ENCODE measurements at places on chromosomes 1 and 21.

- DNase-seq, result no peak
Measured at GRCh38 chr1:245896258-245896657, 610.8 kb downstream of the SMYD3 start.

DNA sequence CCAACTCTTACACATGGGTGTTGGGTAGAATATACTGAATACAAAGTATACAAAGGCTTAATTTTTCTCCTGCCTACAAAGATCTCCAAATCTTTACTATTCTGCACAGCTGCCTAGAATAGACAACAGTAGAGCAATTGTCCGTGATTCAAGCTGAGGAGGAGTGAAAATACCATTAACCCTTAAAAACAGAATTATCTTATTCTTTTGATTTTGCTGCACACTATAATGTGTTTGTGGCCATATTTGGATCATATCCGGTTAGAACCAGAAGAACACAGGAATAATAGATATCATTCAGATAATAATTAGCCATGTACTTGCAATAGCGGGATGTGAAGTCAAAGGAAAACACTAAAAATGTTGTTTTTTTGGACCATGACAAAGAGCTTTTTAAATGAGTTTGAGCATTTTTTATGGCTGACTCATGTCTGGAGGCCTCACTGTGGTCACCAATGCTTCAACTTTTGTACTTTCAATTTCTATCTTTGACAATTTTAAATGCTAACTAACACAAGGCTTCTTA, 197.6 kb upstream of the FOXD3 start:
- DNase-seq, result no peak

GRCh38 chr1:154589780-154590179, 18.2 kb downstream of the ADAR start:
- DNase-seq, result no peak

DNA sequence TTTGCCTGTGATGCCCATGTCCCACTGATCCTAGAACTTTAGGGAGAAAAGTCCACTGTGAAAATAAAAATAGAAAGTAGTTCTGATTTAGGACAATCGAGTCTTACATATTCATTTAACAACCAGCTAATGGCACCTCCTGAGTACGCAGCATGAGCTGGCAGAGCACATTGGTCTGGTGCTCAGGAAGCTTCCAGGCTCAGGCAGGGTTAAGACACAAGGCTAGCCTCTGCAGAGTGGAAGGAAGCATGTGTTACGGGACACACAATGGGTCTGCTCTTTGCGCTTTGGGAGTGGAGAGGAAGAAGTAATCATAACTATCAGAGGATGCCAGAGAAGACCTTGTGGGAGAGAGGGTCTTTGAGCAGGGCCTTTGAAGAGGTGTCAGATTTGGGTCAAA, 4.2 kb upstream of the KLHDC8A start:
- DNase-seq, result no peak

- peak; percentile 53 for DNase-seq
Measured at GRCh38 chr1:160837558-160838205, 25.0 kb downstream of the CD244 start.

GRCh38 chr1:119279456-119280381, 88.9 kb upstream of the HAO2 start:
- no peak for DNase-seq

- no peak for DNase-seq
Measured at GRCh38 chr1:89780721-89781120, 40.1 kb upstream of the LRRC8D start.

DNA sequence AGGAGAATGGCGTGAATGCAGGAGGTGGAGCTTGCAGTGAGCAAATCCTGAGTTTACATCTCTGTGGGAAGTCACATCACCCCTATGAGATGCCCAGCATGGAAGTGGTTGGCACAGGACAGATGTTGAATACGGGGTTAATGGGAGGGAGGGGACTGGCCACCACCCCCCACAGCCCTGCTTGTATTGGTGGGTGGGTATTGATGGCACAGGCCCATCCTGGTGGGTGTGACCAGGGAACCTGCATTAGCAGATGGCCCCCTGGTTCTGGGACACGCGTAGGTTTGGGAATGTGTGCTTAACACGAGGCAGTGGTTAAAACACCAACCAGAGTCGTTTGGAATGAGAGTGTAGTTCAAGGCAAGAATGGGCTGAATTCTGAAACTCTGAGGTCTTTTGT, 117.9 kb downstream of the PRDM2 start:
- DNase-seq, result no peak

DNA sequence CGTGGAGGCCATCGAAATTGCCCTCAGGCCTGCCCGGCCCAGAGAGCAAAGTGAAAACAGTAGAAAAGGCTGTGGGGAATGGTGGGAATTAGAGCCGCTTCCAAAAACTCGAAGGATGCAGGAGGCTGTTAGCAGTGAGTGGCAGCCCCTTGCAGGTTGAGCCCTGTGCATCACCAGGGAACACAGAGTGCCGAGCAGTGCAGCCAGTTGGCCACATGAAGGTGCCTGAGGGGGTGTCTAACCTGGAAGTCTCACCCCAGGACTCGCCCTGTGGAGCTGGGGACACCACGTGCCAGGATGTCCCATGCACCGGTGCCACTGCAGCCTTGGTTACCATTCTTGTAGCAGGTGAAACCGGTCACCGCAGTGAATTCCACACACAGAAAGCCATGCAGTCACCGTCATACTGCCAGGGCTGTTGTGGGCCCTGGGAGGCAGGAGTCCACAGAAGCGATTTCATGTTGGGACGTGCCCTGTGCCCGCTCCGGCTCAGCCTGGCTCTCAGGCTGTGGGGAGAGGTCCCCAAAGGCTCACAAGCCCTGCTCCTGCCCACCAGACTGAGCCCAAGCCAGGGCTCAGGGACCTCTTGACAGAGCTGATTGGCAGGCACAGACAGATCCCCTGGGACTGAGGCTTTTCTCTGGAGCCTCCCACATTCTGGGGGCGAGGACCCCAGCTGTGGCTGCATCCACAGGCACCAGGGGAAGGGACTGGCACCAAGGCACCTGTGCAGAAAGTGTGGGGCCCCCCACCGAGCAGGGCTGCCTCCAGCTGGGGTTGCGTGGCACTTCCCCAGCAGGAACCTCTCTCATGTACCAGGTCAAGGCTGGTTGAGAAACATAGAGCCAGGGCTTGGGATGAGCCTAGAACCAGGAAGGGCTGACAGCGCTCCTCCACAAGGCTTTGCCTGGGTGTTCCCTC, 16.7 kb upstream of the ACTRT2 start:
- peak; percentile 40 for DNase-seq

GRCh38 chr1:228156515-228156881, 6.8 kb downstream of the GJC2 start:
- DNase-seq, result no peak

DNA sequence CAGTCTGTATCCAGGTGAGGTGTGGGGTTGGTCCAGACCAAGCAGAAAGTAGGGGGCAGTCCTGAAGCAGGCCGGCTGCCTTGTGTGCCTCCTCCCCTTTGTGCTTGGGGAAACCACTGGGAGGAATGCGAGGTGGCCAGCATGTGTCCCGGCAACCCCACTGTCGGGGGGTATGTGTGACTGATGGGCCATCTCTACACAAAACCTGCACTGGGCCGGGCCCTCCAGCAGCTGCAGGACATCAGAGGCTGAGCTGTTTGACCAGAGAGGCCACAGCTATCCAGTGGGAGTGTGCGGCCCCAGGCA, 33.3 kb downstream of the TMEM51 start:
- no peak for DNase-seq

- DNase-seq, result no peak
Measured at GRCh38 chr1:151661751-151662150, 49.9 kb downstream of the SNX27 start.

DNA sequence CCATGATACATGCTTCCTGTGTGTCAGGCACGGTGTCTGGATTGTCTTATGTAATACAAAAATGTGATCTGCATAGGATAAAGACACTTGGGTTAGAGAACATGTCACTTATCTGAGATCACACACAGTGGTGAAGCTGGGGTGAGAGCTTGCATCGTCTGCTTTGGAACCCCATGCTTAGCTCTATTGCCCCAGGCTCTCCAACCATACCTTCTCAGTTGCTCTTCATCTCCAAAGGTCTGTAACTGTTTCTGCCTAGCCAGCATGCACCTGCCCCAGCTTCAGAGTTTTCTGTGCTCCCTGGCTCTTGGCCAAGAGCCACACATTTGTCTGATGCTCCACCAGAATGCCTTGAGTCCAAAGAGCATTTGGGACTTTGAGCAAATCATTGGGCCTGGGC, 93.9 kb upstream of the COG2 start:
- no peak for DNase-seq

- DNase-seq, result no peak
Measured at GRCh38 chr1:59901770-59902388, 24.7 kb downstream of the CYP2J2 start.

DNA sequence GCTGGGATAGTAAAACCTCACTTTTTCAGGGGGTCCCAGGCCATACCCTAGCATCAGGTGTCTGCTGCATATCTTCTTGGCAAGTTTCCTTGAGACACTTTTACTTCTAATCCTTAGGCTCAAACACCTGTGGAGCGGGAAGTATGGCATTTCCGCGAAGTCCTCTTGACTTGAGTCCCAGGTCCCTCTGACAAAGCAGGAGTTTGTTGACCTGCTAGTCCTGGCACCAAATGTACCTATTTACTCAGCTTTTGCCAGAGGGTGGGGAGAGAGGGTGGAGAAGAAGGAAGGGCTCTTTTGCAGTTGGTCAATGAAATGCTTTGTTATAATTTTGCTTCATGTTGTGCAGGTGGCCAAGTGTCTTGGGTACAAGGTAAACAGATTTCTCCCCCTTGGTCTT, 59.7 kb downstream of the CLIC6 start:
- DNase-seq, result peak; percentile 73

GRCh38 chr1:111030590-111030989, 66.9 kb upstream of the LRIF1 start:
- DNase-seq, result no peak

DNA sequence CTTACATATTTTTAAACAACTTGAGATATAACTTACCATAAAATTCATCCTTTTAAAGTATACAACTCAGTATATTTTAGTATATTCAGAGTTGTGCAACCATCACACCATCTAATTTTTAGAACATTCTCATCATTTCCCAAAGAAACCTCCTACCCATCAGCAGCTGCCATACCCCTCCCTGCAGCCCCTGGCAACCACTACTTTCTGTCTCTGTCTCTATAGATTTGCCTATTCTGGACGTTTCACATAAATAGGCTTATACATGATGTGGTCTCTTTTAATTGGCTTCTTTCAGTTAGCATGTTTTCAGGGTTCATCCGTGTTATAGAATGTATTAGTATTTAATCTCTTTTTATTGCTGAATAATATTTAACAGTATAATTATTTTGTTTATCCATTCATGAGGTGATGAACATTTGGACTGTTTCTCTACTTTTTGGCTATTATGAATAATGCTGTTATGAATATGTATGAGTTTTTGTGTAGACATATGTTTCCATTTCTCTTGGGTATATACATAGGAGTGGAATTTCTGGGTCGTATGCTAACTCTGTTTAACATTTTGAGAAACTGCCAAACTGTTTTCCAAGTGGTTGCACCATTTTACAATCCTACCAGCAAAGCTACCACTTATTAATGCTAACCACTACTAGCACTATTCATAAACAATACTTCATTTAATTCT, 29.5 kb downstream of the WDR26 start:
- DNase-seq, result no peak

DNA sequence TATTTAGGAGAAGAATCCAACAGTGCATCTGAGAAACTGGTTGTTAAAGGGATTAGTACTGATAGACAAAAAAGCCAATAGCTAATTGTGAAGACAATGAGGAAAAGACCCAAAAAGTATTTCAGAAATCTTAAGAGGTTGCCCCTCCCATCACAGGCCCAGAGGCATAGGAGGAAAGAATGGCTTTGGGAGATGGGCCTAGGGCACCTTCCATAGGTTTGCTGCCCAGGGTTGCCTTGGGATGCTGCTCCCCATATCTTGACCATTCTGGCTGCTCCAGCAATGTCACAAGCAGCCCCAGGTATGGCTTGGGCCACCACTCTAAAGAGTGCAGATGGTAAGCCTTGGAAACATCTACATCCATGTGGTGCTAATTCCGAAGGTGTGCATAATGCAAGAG, 68.7 kb upstream of the CD5L start:
- no peak for DNase-seq

- DNase-seq, result no peak
Measured at GRCh38 chr1:6330410-6330911, 63.1 kb downstream of the ACOT7 start.

GRCh38 chr1:225613006-225613405, 39.9 kb downstream of the ENAH start:
- DNase-seq, result no peak

- DNase-seq, result no peak
Measured at GRCh38 chr1:216815260-216816131, 92.3 kb upstream of the ESRRG start.

DNA sequence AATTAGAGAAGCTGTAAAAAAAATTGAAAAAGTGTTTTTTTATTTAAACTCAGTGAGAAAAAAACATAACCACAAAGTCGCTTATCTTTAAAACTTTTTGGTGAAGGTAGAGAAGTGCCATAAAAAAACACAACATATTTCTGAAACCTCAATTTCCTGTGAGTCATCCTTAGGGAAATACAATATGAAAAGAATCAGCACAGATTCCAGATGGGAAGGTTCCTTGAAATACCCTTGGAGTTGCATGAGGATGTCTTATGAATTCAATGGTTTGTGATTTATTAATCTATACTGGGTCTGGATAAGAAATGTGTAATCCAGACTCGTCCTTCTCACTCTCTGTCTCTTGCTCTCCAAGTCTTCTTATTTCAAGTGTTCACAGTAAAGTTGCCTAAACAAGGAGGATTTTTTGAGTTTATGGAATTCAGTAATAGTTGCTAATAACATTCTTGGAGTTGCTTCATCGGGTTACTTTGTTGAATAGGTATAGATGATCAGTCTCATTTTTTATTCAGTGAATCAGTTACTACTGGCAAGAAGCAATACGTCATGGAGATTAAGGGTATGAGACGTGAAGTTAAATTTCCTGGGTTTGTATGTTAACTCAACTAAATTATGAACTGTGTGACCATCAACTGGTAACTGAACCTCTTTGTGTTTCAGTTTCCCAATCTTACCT, 191.4 kb downstream of the KCNK2 start:
- no peak for DNase-seq

GRCh38 chr1:229191066-229191674, 79.7 kb upstream of the RAB4A start:
- no peak for DNase-seq

DNA sequence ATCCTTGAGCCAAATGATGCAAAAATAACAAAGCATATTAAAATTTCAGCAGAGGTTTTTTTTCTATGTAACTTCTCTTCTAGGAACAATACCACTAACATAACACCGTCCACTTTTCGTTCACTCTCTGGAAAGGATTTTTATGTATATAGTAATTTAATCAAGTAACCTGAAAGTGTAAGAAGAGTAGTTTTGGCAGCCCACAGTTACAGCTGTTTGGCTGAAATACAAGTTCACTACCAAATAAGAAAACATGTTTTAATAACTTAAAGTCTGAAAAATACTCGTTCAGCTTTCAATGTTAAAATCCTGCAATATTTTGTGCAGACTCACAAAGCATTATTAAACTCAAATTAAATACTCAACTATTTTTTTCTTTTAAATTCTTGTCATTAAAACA, 896.8 kb upstream of the ADGRL4 start:
- no peak for DNase-seq

GRCh38 chr1:91997607-91998195, 32.1 kb upstream of the EPHX4 start:
- no peak for DNase-seq

- no peak for DNase-seq
Measured at GRCh38 chr1:12345350-12346217, 115.8 kb downstream of the VPS13D start.

GRCh38 chr1:51733793-51734522, 117.1 kb downstream of the OSBPL9 start:
- no peak for DNase-seq
